HT-29 (cell line): ENCODE measurements at places on chromosomes 12 and 14.

DNA sequence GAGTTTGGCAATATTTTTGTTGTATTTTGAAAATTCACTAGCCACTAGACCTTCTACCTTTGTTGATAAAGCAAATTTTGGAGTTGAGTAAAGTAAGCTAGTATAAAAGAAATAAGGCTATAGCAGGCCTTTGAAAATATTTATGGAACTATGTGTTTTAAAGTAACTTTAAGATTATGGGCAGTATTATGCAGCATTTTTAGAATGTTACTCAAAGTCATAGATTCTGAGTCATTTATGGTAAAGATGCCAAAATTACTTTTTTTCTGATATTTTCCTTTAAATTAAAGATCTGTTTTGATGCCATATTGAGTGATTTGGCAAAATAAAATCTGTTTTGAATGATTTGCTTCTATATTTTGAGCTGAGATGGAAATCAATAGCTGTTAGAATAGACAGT, 57.2 kb downstream of the SYNE2 start:
- DNase-seq: no peak

DNA sequence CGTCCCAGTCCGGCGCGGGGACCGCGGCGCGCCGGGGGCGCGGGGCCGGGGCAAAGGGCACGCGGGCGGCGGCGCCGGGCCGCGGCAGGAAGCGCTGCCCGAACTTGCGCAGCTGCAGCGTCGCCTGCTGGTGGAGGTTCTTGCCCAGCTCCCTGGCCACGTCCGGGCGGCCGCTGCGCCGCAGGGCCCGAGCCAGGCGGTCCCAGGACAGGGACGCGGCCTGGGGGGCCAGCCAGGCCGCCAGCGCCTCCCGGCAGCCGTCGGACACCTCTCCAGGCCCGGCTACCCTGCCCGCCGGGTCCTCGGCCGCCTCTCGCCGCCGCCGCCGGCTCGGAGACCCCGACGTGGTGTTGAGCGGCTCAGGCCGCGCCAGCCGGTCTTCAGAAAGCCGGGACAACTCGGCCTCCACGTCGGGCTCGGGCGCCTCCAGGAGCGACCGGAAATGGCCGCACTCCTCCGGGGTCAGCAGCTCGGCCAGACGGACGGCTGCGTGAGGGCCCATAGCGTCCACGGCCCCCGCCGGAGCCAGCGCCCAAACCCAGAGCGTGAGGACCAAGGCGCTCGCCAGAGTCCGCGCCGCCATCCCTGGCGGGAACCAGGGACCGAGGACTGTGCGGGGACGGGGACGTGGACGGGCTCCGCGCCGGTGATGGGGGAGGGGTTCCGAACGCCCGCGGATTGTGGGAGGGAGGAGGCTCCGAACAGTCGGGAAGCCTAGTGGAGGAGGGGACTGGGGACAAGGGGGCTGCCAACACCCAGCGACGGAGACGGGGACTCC, 34.0 kb downstream of the FIGNL2 start:
- DNase-seq: peak; percentile 46

DNA sequence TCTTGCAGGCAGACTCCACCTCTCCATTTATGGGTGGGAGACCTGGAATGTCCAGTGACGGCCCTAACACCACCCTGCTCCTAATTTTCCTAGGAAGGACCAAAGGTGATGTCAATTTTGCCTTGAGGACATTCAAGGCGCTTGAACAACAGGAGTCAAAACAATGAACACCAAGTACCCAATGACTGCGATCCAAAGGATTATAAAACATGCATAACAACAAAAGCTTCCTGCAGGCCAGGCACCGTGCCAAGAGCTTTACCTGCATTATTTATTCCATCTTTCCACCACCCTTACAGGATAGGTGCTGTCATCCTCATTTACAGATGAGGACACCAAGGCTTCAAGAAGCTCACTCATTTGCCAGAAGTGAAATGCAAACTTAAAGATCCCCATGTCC, 15.2 kb upstream of the FOXN3 start:
- DNase-seq: no peak

GRCh38 chr12:15716581-15716980, 72.6 kb downstream of the EPS8 start:
- no peak for DNase-seq

DNA sequence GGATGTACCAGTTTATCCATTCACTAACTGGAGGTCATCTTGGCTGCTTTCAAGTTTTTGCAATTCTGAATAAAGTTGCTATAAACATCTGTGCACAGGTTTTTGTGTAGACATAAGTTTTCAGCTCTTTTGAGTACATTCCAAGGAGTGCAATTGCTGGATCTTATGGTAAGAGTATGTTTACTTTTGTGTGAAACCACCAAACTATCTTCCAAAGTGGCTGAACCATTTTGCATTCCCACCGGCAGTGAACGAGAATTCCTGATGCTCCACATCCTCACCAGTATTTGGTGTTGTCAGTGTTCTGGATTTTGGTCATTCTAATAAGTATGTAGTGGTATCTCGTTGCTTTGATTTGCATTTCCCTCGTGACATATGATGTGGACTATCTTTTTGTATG, 150.5 kb upstream of the BCL2L14 start:
- DNase-seq: no peak

DNA sequence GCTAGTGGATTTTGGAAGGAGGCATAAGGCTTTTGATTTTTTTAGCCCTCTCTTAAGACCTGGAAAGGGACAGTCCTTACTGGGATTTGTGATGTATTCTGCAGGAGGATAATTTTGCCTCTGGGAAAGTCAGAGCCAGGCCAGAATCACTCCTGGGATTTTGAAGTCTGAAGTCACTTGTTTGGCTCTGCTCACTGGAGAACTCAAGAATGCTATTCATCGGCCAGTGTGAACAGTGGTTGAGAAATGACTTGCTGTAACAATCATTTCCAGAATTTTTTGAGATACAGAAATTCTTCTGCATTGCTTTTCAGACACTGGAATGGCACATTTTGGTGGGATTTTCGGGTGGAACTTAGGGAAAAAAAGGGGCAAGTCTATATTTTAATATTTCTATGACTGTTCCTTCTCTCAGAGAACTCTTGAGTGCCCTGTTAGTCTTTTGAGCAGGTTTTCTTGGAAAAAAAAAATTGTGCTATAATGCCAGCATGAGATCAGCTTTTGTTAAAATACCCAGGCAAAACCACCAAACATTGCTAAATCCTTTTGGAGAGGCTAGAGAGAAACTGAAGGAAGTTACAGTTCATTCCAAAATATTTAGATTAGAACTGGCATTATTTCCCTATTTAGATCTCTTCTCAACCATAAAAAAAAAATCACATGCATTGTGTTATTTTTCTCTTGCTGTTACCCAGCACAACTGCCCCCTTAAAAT, 26.1 kb upstream of the BHLHE41 start:
- DNase-seq: no peak

DNA sequence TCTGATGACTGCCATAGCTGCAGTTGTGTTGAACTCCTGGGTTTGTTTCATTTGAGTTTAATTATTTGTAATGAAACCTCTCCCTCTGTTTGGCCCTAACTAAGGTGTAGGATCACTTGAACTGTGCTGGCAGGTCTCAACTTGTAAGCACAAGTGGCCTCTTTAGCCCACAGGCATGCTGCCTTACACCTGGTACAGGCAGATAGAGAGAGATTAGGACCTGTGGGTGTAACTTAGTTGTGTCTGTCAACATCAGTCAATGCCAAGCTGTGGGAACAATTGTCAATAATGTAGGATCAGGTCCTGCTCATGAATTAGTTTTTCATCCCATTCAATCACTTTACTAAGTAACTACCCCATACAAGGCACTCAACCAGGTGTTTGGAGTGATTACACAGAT, 263.0 kb upstream of the G2E3 start:
- no peak for DNase-seq

DNA sequence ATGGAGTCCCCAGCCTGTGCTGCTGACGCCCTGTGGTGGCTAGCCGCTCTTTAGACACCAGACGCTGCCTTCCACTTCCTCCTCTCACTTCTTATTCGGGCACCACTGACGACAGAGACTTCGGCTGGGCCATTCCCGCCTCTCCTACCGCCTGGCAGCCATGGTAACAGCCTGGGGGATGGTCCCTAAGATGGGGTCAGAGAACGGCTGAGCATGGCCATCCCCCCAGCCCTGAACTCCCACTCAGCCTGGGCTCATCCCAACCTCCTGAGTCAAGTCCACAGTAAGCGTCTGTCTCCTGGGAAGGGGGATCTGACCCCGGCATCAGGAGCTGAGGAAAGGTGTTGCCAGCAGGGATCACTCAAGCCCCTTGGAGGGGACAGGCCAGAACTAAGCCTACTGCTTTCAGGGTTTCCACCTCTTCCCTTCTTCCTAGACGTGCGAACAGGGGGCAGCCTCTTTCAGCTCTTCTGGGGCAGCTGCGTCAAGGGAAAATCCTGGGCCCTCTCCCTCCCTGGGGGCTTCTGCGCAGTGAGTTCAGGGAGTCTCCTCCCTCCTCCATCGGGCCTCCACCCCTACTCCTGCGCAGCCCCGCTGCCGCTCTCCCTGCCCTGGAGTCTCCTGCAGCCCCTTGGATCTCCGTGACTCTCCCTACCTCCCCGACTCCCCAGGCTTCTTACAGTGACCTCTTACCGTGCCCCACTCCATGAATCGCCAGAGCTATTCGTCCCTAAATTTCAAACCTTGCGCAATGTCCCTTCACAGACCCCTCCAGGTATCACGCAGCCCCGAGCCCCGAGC, 643 bp upstream of the TAMALIN start:
- DNase-seq: no peak

DNA sequence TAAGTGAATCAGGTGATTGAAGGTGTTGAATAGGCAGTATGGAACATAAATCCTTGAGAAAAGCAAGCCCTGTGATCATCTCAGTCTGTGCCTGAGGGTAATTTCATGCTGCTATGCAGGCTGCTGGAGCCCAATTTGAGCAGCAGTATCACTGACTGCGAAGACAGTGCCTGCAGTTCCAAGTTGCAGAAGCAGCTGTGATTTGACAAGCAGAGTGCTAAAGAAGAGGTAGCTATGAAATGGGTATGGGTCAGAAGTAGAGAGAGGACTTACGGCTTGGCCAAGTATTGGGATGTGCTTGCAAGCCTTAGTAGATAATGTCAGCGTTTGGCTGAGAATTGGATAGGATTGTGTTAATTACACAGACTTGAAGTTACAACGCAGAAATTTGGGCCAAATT, 22.5 kb downstream of the PIK3C2G start:
- no peak for DNase-seq

GRCh38 chr12:68410018-68410660, 78.0 kb upstream of the MDM1 start:
- no peak for DNase-seq

- DNase-seq: no peak
Measured at GRCh38 chr12:103181366-103182152, 224.1 kb downstream of the ASCL1 start.

- DNase-seq: peak; percentile 62
Measured at GRCh38 chr12:85825746-85826145, 10.5 kb downstream of the RASSF9 start.

DNA sequence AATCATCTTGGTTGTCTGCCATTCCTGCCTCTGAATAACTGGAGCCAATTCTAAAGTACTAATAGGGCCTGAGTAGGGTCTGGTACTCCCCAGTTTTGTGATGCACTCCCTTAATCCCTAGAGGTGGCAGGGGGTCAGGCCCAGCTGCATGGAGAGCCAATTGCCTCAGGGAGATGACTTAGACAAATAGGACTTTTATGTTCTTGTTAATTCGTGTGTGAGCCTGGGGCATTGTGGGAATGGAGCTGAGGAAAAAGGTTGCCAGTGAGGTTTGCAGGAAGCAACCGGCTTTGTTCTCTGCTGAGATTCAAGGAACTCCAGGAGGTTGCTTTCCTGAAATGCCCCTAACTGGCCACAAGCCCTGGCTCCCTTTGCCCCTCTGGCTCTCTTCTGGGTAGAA, 6.8 kb upstream of the DCD start:
- DNase-seq: no peak

DNA sequence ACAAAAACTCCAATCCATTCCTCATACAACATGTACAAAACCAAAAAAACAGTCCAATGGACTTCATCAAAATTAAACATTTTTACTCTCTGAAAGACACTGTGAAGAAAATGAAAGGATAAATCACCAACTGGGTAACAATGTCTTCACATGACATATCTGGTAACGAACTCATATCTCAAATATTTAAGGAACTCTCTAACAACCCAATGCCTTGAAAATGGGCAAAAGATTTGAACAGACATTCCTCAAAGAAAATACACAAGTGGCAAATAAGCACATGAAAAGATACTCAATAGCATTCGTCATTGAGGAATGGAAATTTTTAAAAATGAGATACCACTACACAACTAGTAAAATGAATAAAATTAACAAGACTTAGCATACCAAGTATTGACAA, 198.7 kb upstream of the RASSF8 start:
- DNase-seq: no peak

DNA sequence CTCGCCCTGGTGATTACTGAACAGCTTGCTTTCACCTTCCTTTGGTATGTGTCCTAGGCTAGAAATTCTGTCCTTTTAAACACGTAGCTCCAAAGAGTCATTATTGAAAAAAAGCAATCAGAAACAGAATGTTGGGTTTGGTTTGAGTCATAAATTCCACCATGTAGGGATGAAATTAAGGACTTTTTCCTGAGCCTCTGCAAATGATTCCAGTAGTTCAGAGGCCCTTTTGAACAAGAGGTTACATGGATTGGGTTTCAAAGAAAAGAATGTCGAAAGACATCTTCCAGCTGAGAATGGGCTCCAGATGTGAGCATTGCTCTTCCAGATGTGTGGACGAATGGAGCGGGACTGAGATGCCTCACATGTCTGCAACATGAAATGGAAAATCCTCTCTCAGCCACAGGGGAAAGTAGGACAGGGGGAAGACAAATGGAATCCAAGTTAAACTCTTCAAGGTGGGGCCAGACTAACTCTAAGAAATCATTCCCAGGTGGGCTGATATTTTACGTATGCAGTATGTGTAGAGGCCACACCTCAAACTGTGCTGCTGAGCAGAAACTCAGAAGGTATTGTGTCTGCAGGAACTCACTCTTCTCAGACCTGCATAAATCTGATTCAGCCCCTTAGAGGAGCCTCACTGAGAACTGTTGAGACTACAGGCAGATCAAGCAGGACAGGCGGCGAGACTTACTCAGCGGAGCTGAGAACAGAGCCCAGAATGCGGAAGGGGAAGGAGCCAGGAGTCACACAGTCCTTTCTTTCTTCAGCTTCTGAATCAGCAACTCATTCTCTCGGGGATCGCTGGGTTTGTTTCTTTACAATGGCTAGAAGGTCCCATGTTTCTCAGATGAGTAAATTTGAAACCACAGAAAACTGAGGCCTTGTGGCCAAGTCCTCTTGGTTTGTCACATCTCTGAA, 23.3 kb upstream of the EMP1 start:
- no peak for DNase-seq

DNA sequence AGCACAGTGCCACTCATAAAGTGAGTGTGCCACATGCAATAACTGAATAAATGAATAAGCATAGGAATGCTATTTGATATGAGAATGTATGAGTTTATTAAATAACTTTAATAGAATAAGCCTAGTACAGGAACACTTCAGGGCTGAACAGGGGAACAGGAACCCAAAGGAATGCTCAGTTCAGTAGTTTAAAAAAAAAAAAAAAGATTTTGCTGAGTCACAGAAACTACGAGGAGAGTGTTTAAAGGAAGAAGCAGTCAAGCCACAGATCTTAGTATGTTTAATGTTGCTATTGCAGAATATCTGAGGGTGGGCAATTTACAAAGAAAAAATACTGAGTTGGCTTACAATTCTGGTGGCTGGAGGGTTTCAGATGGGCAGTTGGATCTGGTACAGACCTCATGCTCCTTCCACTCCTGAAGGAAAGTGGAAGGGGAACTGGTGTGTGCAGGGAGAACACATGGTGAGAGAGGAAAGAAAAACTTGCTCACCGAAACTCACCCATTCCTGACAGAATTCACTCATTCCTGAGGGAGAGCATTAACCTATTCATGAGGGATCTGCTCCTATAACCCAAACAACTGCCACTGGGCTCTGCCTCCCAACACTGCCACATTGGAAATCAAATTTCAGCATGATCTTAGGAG, 880.3 kb upstream of the MGAT4C start:
- no peak for DNase-seq

- DNase-seq: no peak
Measured at GRCh38 chr14:57089901-57090300, 178.8 kb downstream of the EXOC5 start.
